ENCODE measurements at places on chromosomes 1 and 21.

DNA sequence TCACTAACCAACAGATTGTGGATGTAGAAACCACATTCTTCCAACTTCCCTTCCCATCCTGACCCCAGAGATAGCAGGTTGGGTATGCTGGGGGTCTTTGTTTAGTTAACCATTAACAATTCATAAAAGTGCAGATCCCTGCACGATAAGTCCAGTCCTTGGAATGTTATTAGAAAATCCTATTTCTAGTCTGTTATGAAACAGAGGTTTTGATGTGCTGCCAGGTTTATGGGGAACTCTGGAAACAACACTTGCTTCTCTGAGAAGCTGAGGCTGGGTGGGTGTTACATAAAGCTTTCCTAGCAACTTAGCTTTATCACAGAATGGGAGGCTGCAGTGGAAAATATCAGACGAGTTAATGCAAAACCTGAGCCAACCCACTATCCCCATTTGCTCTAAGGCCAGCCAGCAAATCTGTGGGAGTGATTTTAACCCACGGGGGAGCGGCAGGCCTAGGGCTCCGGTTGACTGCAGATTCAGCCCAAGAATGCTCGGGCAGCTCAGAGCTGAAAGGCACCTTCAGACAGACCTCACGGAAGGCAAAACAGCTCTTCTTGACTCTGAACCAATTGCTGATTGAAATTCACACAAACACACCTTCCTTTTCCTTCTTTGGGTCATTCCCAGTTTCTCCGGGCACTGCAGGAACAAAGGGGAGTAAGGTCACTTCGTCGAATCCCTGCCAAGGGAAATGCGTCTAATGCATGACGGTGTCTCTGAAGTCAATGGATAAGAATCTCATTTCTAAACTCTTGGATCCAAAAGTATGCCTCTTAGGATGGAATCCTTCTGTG lies 111.7 kb upstream of the IRF2BP2 start:
- DNase-seq, result no peak

- no peak for DNase-seq
Measured at GRCh38 chr1:36148821-36149236, 457 bp downstream of the TRAPPC3 start.

- no peak for DNase-seq
Measured at GRCh38 chr1:68365709-68366382, 83.9 kb downstream of the RPE65 start.

DNA sequence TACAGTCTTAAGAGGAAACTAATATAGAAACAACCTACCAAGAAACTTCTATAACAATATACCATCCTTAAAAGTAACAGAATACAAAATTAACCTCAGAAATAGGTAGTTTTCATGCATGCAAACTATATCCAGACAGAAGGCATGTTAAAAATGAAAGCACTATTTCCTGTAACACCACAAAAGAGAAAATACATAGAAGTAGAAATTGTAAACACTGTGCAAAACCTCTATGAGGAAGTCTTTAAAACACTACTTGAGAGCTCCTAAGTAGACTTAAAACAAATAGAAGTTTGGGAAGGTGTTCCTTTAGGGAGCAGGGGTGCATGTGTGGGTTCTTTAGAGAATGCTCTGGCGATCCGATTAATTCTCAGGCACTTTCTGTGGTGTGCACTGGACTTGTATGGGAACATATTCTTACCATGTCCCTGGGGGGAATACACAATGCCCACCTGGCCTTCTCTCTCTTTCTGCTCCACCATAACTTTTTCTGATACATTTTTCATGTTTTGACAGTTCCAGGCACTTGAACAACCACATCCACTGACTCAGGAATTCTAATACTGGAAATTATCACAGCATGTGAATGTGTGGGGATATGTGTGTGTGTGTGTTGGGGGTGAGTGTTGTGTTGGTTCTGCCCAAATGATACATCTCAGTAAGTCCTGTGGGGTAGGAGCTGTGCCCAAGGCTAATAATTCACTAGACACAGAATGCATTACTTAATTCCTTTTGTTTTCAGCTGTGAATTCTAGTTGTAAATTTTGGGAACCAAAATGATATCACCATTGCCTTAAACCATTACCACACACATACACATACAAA lies 866.3 kb upstream of the B3GALT2 start:
- no peak for DNase-seq

GRCh38 chr21:42239556-42239955 lies 20.6 kb downstream of the ABCG1 start:
- no peak for DNase-seq

- DNase-seq, result no peak
Measured at GRCh38 chr21:46084709-46085108, 13.2 kb upstream of the COL6A2 start.

GRCh38 chr1:34928066-34928696 lies 1.3 kb downstream of the DLGAP3 start:
- DNase-seq, result no peak

GRCh38 chr1:172398970-172399755 lies 21.3 kb upstream of the C1orf105 start:
- DNase-seq, result no peak

Data from NCI-H1930 (cell line).